Sigmoid colon (tissue), 7 donors: ENCODE measurements at places on chromosomes 12 and 14. TPM values are rescaled to one million over a fixed set of nuclear protein-coding genes. Genes with fewer than 3 reads are reported as not detected.

BEST3 gene
- not detected for polyA plus RNA-seq

LPCAT3 gene
- 7.8 TPM for polyA plus RNA-seq

CCDC197 gene
- polyA plus RNA-seq = not detected

KRT6C gene
- polyA plus RNA-seq = not detected

KLRF2 gene
- not detected for polyA plus RNA-seq

ASPG gene
- polyA plus RNA-seq = 6.2 TPM

ANG gene
- polyA plus RNA-seq = 28.3 TPM

ZDHHC22 gene
- polyA plus RNA-seq = 0.67 TPM

TTC9 gene
- polyA plus RNA-seq = 3.6 TPM

SSTR1 gene
- polyA plus RNA-seq = 2.2 TPM

NUAK1 gene
- 2.6 TPM for polyA plus RNA-seq
